ENCODE measurements at places on chromosomes 7 and 10. TPM values are rescaled to one million over a fixed set of nuclear protein-coding genes. Genes with fewer than 3 reads are reported as not detected.

DNA sequence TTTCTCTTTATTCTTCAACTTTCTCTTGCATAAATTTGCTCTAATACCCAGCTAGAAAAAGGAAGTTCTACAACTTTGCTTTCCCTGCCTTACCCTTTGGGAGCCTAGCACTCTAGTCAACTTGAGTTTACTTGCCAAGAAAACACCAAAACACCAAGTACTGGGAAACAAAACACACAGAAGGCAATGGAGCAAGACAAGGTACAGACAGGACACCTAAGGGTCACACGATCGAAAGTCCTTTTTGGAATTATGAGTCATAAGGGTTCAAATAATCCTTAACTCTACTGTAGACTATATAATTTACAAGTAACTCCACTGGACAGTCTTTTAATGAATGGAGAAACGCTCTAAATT is 42.6 kb upstream of the ANAPC16 start:
- no peak for DNase-seq
- H3K4me3 ChIP-seq: no peak overlapping the region
- H3K4me1 ChIP-seq: peaks cover 25% of the 10 kb centered on the region
- H3K27ac ChIP-seq: peak overlapping the region; percentile 15
- H3K36me3 ChIP-seq: peaks cover 14% of the 10 kb centered on the region

DNA sequence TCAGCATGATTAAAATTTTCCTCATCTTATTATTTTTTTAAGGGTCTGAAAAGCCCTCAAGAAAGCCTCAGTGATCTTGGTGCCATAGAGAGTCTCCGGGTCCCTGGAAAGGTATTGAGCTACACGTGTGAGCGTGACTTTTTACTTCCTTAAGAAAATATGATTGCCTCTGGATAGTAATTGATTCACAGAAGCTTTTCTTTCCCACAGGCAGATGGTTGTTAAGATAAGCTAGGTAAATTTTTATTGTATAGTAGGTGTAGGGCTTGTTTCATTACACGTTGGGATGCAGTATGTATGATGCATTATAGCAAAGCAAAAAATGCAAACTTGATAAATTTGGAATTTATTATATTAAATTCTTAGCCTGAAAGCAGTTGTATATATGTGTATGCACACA is 7.7 kb downstream of the VPS50 start:
- no peak for DNase-seq
- no peak overlapping the region for H3K27ac ChIP-seq
- H3K27me3 ChIP-seq: no peaks in the 10 kb centered on the region

GRCh38 chr10:93255546-93255945 is 181.9 kb downstream of the CYP26A1 start:
- no peaks in the 10 kb centered on the region for H3K36me3 ChIP-seq
- no peak overlapping the region for H3K27ac ChIP-seq
- H3K27me3 ChIP-seq: peaks cover 3% of the 10 kb centered on the region
- no peaks in the 10 kb centered on the region for H3K4me1 ChIP-seq

- H3K4me1 ChIP-seq: peaks cover 68% of the 10 kb centered on the region
- peak overlapping the region; percentile 90 for H3K27ac ChIP-seq
- peaks cover 99% of the 10 kb centered on the region for H3K36me3 ChIP-seq
- no peak overlapping the region for H3K4me3 ChIP-seq
Measured at GRCh38 chr7:94422827-94423460, 28.2 kb downstream of the COL1A2 start.

GRCh38 chr10:61454541-61454940 is 1.4 kb upstream of the TMEM26 start:
- no peak overlapping the region for H3K27ac ChIP-seq
- peaks cover 4% of the 10 kb centered on the region for H3K36me3 ChIP-seq
- DNase-seq: no peak
- no peak overlapping the region for H3K4me3 ChIP-seq

DNA sequence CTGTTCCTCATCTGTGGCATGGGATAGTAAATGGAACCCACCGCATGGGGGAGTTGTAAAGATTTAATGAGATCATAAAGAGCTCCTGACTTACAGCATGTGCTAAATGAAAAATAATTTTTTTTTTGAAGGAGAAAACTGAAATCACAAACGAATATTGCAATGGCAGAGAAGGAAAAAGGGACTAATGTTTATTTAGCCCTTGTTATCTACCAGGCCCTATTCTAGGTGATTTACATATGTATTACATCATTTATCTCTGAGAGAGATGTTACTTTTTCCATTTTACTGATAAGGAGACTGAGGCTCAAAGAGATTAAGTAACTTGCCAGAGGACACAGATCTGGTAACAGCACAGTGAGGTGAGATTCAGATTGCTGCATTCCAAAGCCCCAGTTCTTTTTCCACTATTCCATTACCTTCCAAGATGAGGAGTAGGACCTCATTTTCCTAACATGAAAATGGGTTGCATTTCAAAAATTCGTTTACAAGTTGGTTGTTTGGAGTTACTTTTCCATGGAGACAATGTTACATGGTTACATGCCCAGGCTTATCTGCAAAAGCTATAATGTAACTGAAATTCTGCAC is 28.6 kb downstream of the VCL start:
- DNase-seq: no peak
- H3K4me1 ChIP-seq: peaks cover 69% of the 10 kb centered on the region
- H3K36me3 ChIP-seq: peaks cover 8% of the 10 kb centered on the region
- no peak overlapping the region for H3K4me3 ChIP-seq

DNA sequence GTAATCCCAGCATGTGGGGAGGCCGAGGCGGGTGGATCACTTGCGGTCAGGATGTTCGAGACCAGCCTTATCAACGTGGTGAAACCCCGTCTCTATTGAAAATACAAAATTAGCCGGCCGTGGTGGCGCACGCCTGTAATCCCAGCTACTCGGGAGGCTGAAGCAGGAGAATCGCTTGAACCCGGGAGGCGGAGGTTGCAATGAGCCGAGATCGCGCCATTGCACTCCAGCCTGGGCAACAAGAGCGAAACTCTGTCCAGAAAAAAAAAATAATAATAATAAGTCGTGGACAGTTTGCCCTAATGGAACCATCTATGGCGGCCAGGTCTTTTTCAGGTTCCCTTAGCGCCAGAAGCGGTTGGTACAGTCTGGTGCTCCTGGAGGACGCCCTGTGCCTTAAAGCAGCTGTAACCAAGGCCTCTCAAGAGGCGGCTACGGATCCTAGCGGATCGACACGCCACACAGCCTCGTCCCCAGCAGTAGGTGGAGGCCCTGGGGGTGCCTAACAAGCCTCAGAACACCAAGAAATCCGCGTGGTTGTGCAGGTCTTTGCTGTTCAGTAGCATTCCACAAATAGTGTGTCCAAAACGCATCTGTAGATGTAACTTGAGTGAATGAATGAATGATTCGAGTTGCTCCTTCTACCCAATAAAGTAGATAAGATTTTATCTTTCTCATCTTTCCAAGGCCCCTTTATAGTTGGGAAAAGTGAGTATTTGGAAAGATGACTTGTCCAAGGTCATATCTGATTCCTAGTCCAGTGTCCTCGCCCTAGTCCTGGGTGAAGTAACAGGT is 982 bp downstream of the PGAM1 start:
- H3K4me1 ChIP-seq: peaks cover 27% of the 10 kb centered on the region
- H3K36me3 ChIP-seq: peaks cover 17% of the 10 kb centered on the region
- peak overlapping the region; percentile 80 for H3K27ac ChIP-seq
- H3K27me3 ChIP-seq: no peaks in the 10 kb centered on the region
- peak overlapping the region; percentile 88 for H3K4me3 ChIP-seq
- DNase-seq: no peak

GRCh38 chr10:3237530-3237929 is 64.9 kb upstream of the PITRM1 start:
- H3K27me3 ChIP-seq: no peaks in the 10 kb centered on the region
- DNase-seq: no peak
- H3K27ac ChIP-seq: no peak overlapping the region
- H3K4me3 ChIP-seq: no peak overlapping the region

- no peak overlapping the region for H3K27ac ChIP-seq
- peaks cover 3% of the 10 kb centered on the region for H3K36me3 ChIP-seq
- H3K4me3 ChIP-seq: no peak overlapping the region
Measured at GRCh38 chr7:158623241-158623640, 35.6 kb upstream of the PTPRN2 start.

GRCh38 chr10:14782691-14783363 is 8.1 kb upstream of the FAM107B start:
- H3K36me3 ChIP-seq: no peaks in the 10 kb centered on the region
- no peak overlapping the region for H3K27ac ChIP-seq
- H3K27me3 ChIP-seq: no peaks in the 10 kb centered on the region
- no peak for DNase-seq

GRCh38 chr7:2452074-2452507 is 24.1 kb downstream of the GRIFIN start:
- H3K4me1 ChIP-seq: peaks cover 13% of the 10 kb centered on the region
- no peaks in the 10 kb centered on the region for H3K27me3 ChIP-seq
- H3K27ac ChIP-seq: peak overlapping the region; percentile 38
- no peak for DNase-seq
- no peak overlapping the region for H3K4me3 ChIP-seq

DNA sequence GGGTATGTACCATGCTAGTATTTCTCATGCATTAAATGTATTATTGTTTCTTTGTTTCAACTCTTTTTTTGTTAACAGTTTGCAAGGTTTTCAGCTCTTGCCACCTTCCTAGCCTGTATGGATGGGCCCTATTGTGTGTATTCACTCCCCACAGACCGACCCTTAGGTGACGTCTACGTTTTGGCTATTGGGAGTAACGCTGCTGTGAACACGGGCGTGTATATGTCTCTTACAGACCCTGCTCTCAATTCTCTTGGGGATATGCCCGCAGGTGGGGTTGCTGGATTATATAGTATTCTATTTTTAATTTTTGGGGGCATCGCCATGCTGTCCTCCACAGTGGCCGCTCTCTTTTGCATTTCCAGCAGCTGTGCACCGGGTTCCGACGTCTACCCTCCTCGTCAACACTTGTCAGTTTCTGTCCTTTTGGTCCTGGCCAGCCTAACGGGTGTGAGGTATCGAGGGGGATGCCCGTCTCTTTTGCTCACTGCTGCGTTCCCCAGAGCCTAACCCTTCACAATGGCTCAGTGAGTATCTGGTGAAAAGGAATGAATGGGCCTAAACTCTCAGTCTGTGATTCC is 64.1 kb upstream of the GNA12 start:
- H3K4me1 ChIP-seq: no peaks in the 10 kb centered on the region
- peaks cover 2% of the 10 kb centered on the region for H3K27me3 ChIP-seq
- no peaks in the 10 kb centered on the region for H3K36me3 ChIP-seq

DNA sequence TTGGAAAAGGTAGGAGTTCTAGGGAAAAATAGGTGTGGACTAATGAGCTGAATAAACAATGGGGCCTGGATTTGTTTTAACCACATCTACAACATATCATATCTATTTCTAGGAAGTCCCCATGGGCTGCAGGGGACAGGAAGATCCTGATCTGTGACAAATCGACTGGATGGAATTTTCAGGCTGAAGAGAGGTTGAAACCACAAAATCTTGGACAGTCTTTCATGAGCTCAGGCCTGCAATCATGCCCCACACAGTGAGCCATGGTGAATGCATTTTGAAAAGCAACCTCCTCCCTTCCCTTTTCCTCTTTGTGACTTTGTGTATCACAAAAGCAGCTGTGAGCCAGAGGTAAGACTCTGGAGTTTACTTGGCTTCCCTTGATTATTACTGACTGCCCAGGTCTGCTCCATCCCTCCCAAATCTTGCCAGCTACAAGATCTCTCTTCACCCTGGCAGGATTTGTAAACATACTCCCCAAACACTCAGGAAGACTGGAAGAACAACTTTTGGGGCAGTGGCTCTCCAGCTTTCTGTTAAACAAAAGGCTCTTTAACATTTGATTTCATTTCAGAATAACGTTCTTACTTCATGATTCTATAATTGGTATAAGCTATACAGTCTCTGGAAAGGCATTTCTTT is 66.4 kb downstream of the ASAH2B start:
- no peaks in the 10 kb centered on the region for H3K36me3 ChIP-seq
- H3K27ac ChIP-seq: no peak overlapping the region
- H3K4me1 ChIP-seq: no peaks in the 10 kb centered on the region
- DNase-seq: no peak

DNA sequence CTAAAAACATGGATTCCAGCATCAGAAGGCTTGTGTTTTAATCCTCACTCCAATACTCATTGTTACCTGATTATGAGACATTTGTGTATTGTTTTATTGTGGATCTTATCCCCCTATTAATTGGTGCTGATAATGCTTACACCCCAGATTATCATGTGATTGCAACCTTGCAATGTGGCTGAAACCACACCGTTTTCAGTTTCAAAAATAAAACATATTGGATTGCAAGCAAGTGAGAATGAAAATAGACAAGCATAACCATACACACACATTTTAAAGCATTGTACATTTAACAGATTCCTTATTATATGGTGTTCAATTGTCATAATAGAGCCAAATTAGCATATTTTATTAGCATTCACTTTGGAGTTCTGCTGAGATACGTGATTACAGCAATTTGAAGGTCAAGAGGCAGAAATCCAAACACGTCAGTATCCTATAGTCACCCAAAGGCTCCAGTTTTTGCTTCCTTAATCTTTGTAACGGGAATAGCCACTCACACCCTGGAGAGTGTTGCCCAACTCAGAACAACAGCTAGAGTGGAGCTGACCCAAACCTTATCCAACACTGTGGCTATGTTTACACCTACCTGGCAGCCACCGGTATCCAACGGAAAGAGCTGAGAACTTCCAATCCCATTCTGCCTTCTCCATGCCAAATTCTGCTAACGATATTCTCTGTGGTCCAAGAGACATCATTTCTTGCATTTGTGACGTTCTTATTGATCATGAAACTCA is 317.1 kb upstream of the KLF6 start:
- peaks cover 14% of the 10 kb centered on the region for H3K4me1 ChIP-seq
- H3K4me3 ChIP-seq: no peak overlapping the region
- H3K27ac ChIP-seq: no peak overlapping the region
- no peaks in the 10 kb centered on the region for H3K27me3 ChIP-seq
- H3K36me3 ChIP-seq: no peaks in the 10 kb centered on the region

DNA sequence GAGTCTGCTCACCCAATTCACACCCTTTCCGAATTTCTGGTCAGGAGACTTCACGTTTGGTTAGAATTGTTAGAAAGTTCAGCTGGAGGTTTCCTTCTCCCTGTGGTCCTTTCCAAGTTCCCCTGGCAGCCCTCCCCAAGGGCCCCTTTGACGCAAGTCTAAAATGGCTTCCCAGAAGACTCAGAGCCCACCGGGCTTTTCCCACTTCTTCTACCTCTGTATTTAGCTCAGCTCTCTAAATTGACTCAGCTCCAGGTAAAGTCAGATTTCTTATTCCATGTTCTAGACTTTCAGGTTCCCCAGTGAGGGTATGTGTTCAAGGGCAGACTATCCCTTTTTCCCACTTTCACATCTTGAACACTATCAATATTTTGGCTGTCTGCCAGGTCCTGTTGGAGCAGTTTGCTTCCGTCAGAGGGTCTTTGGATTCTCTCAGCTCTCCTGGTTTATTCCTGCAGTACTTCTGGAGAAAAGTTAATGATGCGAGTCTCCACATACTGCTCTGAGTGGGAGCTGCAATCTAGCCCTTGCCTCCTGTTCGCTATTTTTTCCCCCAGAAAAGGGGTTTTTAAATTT is 53.1 kb upstream of the ZNF273 start:
- no peak overlapping the region for H3K27ac ChIP-seq
- H3K36me3 ChIP-seq: no peaks in the 10 kb centered on the region
- no peak overlapping the region for H3K4me3 ChIP-seq
- no peaks in the 10 kb centered on the region for H3K27me3 ChIP-seq

The MPLKIP gene
- total RNA-seq: 42.7 TPM

The AMPH gene
- 9.8 TPM for total RNA-seq

The PILRA gene
- 2.5 TPM for total RNA-seq

The TRIM74 gene
- 1.5 TPM for total RNA-seq

The MOGAT3 gene
- total RNA-seq: not detected

The PTPRN2 gene
- 0.50 TPM for total RNA-seq

The RP9 gene
- total RNA-seq: 17.9 TPM

The C10orf88 gene
- total RNA-seq: 9.4 TPM

Measured in osteocyte (in vitro differentiated cells).